ENCODE measurements at places on chromosomes 13 and 19.

GRCh38 chr13:76892488-76892887 lies 6.3 kb upstream of the KCTD12 start:
- DNase-seq: no peak

GRCh38 chr13:80668452-80668851 lies 327.5 kb upstream of the SPRY2 start:
- DNase-seq: no peak

- DNase-seq: no peak
Measured at GRCh38 chr13:33096886-33097605, 80.8 kb downstream of the KL start.

GRCh38 chr13:103029798-103030197 lies 36.4 kb downstream of the SLC10A2 start:
- DNase-seq: no peak

DNA sequence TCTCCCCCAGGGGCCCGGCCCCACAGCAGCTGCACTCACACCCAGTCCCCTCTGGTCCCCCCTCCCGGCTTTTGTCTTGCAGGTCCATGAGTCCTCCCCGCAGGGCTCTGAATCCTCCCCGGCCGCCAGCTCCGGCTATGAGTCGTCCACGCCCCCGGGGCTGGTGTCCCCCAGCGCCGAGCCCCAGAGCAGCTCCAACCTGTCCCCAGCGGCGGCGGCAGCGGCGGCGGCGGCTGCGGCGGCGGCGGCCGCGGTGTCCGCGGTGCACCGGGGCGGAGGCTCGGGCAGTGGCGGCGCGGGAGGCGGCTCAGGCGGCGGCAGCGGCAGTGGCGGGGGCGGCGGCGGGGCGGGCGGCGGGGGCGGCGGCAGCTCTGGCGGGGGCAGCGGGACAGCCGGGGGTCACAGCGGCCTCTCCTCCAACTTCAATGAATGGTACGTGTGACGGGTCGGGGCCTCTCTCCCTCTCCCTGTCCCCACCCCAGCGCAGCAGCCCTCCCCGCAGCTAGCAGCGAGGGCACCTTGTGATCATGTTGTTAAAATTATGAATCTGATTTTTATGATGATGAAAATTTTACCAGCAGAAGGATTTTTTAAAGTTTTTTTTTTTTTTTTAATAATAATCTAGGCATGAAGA lies 3.8 kb downstream of the ZIC2 start:
- DNase-seq: no peak

- DNase-seq: peak; percentile 66
Measured at GRCh38 chr19:2426611-2427428, 566 bp downstream of the TIMM13 start.

DNA sequence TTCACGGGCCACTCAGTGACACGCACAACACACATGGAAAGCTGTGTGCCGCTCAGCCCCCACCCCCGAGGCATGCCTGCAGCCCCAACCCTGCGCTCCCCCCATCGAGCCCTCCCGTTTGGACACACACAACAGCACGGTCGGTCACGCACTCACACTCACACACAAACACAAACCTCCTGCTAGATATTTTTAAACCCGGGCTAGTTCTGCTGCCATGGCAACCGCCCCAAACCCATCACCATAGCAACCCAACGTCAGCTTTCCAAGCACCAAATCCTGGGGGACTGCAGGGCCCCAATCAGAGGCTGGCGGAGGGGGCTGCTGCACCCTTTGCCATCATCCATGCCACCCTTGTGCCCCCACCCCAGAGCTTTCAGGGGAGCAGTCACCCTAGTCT lies 2.5 kb upstream of the NOVA2 start:
- DNase-seq: no peak

DNA sequence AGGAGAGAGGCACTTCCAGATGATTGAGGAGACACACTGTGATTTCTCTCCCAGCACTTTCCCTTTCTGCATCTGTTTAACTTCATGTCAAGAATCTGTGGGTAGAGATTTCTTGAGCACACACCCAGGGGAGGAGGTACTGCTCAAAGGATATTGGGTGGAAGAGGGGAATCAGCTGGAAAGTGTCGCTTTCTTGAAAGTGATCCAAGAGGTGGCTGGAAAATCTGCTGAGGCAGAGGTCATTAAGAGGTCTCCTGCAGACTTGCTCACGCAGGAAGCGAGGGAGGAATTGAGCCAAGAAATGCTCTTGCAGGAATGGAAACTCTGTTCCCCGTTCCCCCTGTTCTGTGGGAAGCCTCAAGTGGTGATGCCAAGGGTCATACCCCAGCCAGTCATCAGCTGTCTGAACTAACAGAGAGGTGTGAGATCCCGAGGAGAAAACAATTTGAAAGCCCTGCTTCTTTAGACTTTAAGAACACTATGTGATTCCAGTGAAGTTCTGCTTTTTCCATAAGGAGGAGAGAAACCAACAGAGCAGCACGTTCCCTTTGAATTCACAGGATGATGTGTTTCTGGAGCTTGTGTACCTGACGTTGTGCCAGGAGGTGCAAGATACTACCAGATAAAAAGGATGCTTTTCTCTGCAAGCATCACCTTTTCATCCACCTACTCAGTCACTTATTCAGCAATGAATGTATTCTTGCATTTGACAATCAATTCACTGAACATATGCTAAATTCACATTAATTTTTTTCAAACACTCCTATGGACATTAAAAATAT lies 163.4 kb upstream of the GPR12 start:
- DNase-seq: no peak

DNA sequence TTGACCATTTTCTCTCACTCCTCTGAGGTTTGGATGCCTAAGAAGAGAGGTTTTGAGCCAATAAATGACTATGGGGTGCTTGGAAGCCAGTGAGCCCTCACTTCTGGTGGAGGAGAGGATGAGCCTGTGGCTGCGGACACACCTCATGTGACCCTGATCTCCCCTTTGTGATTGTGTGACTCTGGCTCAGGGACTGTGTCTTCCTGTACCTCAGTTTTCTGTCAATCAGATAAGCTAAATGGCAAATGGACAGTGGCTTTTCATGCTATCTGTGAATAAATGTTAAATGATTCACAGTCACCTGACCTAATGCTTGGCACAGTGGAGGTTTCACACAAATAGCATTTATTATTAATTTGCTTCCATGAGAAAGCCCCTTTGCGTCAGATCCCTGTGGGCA lies 2.7 kb downstream of the PSG8 start:
- no peak for DNase-seq

GRCh38 chr13:20779405-20779804 lies 5.6 kb upstream of the EEF1AKMT1 start:
- DNase-seq: no peak

DNA sequence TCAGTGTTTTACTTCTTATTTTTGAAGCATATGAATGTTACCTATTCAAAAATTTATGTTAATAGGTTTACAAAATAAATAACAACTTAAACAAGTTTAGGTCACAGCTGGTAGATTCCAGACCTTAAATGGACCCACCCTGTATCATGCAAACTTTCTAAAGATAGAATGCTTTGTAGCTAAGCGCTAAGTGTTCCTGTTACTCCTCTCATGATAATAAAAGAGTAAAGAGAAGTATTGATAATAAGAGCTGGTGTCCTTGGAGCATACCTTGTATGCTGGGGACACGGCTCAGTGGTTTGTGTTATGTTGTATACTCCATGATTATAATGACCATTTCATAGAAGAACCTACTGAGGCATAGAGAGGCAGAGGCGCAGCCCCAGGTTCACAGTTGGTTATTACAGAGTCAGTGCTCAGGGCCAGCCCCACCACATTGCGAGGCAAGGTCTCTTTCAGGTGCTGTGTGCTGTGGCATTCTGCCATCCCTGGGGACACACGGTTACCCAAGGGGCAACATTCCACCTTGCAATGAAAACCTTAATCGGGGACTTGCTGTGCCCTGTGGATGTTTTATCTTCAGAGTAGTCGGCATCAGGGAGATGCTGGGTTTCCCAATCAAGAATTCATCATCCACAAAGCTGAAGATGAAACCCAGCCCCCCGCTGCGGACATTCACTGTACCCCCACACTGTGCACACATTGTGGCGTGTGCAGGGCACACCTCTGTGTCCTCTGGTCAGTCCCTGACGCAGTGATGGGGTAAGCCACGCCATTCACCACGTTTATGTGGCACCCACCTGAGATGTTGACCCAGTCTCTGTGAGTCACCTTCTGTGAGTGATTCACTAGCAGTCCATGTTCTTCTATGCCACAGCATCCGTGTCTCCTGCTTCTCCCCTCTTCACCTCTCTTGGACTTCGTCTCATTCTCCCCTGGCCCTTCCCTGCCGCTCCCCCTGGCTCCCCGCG lies 186.7 kb downstream of the COL4A1 start:
- DNase-seq: no peak

DNA sequence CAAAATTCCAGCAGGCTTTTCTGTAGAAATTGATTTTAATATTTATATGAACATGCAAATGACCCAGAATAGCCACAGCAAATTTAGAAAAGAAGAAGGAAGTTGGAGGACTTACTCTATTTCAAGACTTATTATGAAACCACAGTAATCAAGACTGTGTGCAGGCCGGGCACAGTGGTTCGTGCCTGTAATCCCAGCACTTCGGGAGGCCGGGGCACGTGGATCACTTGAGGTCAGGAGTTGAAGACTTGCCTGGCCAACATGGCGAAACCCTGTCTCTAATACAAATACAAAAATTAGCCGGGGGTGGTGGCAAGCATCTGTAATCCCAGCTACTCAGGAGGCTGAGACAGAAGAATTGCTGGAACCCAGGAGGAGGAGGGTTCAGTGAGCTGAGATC lies 6.0 kb upstream of the FFAR2 start:
- no peak for DNase-seq

DNA sequence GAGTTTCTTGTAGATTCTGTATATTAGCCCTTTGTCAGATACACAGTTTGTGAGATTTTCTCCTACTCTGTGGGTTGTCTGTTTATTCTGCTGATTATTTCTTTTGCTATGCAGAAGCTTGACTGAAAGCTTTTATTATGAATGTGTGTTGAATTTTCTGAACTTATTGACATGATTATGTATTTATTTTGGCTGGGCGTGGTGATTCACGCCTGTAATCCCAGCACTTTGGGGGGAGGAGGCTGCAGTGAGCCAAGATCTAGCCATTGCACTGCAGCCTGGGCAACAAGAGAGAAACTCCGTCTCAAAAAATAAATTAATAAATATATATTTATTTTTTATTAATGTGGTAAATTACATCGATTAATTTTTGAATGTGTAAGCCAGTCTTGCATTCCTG lies 78.9 kb downstream of the DNAJC15 start:
- no peak for DNase-seq

- no peak for DNase-seq
Measured at GRCh38 chr19:45097776-45098520, 5.0 kb downstream of the PPP1R37 start.

- DNase-seq: no peak
Measured at GRCh38 chr19:33687481-33688170, 65.9 kb downstream of the CHST8 start.

Measured in stimulated activated CD4-positive, alpha-beta T cell treated with anti-CD3 and anti-CD28 coated beads, Interleukin-2, amount 100 ng/mL, for 24 hours (primary cell).